Activated CD4-positive, alpha-beta T cell treated with anti-CD3 and anti-CD28 coated beads, Interleukin-2, amount 50 U/mL, for 24 hours (primary cell): ENCODE measurements at places on chromosomes 4 and X.
A peak's percentile ranks its signal among the peaks of the same experiment; 100 is the strongest.

GRCh38 chrX:27555514-27555913 is 34.6 kb upstream of the DCAF8L2 start:
- DNase-seq, result no peak

- DNase-seq, result no peak
These were observed 205.9 kb downstream of the TLL1 start for GRCh38 chr4:166078955-166079354.

DNA sequence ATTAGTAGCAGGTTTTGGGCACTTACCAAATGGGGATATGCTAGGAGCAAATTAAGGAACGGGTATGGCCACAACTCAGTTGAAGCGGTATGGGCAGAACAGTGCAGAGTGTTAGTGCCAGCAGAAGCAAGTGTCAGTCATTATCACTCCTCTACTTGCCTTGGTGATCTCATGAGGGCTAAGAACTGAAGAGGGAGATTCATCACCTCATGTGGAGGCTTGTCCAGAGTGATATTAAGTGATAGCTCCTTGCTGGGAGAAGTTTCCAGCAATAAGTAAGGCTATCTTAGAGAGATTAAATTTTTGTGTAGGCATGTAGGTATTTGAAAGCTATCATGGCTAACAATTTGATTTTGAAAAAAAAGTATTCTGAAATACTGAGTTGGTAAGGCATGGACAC is 615.4 kb upstream of the SMIM31 start:
- no peak for DNase-seq

DNA sequence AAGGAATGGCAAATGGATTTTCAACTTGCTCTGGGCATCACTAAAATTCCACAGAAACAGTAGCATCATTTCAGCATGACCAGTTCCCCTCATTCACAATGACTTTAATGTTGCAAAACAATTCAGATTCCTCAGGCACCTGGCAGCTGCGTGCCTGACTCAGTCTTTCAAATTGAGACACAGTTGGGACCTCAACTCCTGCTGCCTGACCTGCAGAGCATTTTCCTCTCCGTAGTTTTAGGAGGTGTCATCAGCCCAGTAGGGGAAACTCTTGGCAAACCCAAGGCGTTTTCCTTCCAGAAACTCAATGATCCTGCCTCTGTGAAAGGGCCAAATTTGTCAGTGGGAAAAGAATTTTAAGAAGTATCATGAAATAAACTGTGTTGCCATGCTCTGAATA is 388.9 kb downstream of the SPRY1 start:
- no peak for DNase-seq

DNA sequence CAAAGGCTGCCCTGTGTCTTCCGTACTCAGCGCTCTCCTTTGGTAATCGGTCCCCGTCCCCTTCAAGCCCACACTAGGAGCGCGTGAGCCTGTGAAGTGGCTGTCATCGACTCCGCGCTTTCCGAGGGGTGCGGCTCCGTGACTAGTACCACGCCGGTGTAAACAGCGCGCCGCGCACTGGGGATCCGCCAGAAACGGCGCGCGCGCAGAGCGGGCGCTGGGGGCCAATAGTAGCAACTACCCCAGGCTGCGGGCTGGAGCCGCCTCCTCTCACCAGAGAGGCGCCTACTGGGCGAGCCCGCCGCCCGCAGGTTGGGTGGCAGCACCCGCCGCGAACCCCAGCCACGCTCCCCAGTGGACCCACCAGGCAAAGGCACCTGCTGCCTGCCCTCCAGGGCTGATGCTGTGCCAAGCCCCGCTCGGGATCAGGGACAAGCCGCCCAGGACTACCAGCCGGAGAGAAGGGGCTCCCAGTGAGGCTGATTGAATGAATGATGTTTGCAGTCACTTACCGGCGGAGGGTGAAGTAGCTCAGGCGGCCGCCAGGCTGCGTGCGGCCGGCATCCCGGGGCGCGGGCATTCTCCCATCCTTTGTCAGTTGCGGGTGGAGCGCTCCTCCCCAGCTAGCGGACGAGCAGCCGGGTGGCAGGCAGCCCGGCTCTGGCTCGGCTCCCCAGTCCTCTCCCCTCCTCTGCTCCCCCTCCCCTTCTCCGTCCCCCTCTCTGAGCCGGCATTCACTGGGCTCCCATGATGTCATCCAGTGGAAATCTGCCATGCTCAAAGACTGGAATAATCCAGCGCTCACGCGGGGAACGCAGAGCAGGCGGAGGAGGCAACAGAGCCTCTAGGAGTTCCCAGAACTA is 370.3 kb upstream of the SMIM31 start:
- no peak for DNase-seq

DNA sequence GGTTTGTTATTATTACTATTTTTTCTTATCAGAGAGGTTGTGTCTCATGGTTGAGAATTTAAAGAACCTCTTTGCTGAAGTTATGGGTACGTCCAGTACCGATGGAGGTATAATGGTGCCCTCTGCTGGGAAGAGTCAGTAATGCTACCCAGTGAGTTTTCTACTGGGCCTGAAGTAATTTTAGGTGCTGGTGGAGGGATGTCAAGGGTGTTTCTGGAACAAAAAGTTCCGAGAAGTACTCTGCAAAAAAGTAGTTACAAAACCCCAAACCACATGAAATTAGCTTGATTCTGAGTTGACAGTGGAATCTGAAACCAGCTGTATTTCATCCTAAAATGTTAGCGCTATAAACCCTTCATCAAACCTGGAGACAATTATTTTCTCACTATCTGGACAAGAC is 102.5 kb upstream of the MID1 start:
- peak; percentile 0 for DNase-seq

DNA sequence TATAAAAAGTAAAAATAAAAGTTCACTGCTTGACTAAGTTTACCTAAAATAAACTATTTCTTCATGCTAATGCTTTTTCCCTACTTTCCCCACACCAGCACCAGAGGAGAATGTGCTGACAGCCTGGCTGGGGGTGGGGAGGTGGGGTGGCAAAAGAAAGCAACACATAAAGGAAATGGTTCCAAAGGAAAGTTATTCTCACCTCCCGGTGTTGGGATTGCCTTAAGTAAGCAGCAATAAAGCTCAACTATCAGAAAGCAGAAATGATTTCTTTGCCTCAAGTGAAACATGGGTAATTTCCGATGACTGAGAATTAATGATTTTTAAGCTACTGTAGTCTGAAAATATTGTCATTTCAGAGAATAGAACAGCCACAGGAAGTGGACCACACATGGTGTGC is 84.5 kb upstream of the DKK2 start:
- no peak for DNase-seq

GRCh38 chrX:69218407-69218997 is 53.2 kb upstream of the PJA1 start:
- DNase-seq, result no peak

- no peak for DNase-seq
These were observed 86.8 kb upstream of the ETNPPL start for GRCh38 chr4:108849611-108850168.
